Hepatocyte (in vitro differentiated cells): ENCODE measurements at places on chromosomes 6 and 20. TPM values are rescaled to one million over a fixed set of nuclear protein-coding genes. Genes with fewer than 3 reads are reported as not detected.

Gene MDFI
- polyA plus RNA-seq, result 28.2 and 45.2 TPM in 2 replicates

DNA sequence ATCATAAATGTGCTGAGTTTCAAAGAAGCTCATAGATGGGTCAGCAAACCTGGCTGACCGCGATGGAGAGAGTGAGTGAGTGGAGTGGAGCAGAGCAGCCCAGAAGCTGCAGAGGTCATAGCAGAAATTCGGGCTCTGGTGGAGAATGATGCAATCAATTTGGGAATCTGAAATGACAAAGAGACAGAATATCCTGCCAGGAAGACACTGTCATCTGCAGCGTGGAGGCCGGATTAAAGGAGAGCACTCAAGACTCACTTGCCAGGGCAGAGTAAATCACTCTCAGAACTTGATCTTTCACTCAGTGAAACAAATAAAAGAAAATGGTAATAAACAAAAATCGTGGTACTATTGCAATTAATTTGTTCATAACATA is 109.6 kb upstream of the RREB1 start:
- no peak for DNase-seq

Gene BHLHE23
- polyA plus RNA-seq, result not detected in 2 replicates

Gene SIRT5
- polyA plus RNA-seq, result 8.5 and 8.6 TPM in 2 replicates

Gene ANKRD60
- not detected in 2 replicates for polyA plus RNA-seq

- DNase-seq, result no peak
Observed at GRCh38 chr6:160510199-160510598, 153.9 kb downstream of the LPA start.

DNA sequence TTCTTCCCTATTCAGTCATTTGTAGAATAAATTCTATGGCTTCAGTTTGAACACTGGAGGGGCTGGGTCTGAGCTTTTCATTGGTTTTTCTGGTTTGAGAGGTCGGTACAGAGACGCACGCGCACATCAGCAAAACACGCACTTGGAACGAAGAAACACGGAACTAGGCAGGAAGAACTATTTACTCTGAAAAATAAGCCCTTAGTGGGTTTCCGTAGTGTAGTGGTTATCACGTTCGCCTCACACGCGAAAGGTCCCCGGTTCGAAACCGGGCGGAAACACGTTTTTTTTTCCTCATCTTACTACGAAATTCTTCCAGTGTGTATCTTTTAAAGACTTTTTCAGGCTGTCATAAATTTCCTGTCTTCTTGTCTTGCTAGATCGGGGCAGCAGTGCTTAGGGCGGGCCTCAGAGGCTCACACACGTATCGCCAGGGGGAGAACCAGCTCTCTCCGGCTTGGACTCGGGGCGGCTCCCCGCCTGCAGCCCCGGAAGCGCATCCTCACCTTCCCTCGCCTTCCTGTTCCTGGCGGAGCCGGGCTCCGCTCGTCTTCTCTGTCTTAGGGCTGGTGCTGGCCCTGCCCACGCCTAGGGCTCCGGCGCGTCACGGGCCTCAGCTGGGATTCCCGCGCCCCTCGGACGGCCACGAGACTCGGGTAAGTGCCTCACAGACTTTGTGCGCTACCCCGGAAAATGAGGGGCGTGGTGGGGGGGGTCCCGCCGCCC is at the start of gene HMGN4:
TSS of gene HMGN4 (plus strand) at position 521 of the 726 bp plus-strand sequence. CDS start 6,841 bp downstream, outside the sequence.
- DNase-seq, result peak; percentile 93

DNA sequence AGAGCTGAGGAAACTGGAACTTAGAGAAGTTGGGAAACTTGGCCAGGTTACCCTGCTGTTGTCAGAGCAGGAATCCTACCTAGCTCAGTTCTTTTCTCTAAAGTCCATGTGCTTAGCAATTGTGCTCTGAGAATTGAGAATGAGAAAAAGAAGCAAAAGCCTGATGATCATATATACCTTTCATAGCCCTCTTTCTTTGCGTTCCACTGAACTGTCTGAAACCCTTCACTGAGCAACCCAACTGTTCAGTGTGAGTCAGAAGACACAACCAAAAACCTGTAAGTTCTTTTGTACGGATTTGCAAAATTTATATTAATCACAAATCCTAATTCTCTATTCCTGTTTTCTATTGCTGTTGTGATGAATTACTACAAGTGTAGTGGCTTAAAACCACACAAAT is 80.6 kb downstream of the PHF3 start:
- DNase-seq, result no peak

Gene CST5
- polyA plus RNA-seq, result 0.68 TPM in 1 of 2 replicates, not detected in the other

Gene NMBR
- 0.22 TPM in 1 of 2 replicates, not detected in the other for polyA plus RNA-seq

Gene UCKL1
- 52.2 and 62.9 TPM in 2 replicates for polyA plus RNA-seq

Gene TAGAP
- polyA plus RNA-seq, result 1.9 and 2.9 TPM in 2 replicates

Gene MBOAT1
- polyA plus RNA-seq, result 0.74 and 3.8 TPM in 2 replicates

DNA sequence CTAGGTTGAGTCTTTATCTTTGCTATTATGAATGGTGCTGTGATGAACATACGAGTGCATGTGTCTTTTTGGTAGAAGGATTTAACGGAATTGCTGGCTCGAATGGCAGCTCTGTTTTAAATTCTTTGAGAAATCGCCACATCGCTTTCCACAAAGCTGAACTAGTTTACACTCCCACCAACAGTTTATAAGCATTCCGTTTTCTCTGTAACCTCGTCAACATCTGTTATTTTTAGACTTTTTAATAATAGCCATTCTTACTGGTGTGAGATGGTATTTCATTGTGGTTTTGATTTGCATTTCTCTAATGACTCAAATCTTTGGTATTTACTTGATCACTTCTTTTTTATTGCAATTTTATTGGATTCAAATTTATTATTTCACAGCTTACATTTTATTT is 117.4 kb upstream of the HDGFL1 start:
- no peak for DNase-seq

Gene GRM4
- polyA plus RNA-seq, result not detected in 2 replicates

Gene LY6G6C
- polyA plus RNA-seq, result 0.30 and 0.39 TPM in 2 replicates

Gene APCDD1L
- 0.07 TPM in 1 of 2 replicates, not detected in the other for polyA plus RNA-seq

Gene PNLDC1
- polyA plus RNA-seq, result 0.11 TPM in 1 of 2 replicates, not detected in the other

Gene SMOC2
- polyA plus RNA-seq, result 77.6 and 88.7 TPM in 2 replicates

Gene TRIM15
- polyA plus RNA-seq, result 1.2 and 1.5 TPM in 2 replicates

GRCh38 chr20:34750484-34750883 is 46.3 kb downstream of the TP53INP2 start:
- no peak for DNase-seq

DNA sequence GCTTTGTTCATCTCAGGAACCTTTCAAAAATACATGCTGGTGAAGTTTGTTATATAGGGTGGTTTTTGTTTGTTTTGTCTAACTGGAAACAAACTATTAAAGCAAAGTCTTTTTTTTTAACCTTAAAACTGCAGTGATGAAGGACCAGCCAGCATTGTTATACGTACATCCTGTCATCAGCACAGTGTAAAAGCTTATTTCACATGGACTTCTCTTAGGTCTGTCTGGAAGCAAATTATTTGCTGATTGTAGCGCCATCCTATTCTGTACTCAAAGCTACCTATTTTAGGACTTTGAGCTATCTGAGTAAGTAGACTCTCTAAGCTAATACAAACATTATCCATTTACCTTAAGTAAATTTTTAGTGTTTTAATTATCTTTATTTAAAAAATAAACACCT is 61.7 kb downstream of the SNX9 start:
- no peak for DNase-seq

DNA sequence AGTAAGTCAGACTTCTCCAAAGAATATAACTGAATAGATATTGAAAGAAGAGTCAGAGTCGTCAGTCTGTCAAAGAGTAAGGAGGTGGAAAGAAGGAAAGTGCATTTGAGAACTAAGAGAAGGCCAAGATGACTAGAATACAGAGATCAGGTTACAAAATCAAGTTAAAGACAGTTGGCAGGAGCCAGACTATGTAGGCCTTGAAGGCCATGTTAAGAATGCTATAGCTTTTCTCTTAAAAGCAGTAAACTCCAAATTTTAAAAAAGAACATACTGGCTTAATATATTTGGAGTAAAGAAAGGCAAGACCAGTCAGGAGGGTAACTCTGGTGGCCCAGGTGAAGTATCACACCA is 68.8 kb downstream of the IBTK start:
- no peak for DNase-seq

- no peak for DNase-seq
Observed at GRCh38 chr6:68722891-68723527, 87.9 kb downstream of the ADGRB3 start.

- no peak for DNase-seq
Observed at GRCh38 chr6:135479601-135480000, 17.9 kb downstream of the AHI1 start.

DNA sequence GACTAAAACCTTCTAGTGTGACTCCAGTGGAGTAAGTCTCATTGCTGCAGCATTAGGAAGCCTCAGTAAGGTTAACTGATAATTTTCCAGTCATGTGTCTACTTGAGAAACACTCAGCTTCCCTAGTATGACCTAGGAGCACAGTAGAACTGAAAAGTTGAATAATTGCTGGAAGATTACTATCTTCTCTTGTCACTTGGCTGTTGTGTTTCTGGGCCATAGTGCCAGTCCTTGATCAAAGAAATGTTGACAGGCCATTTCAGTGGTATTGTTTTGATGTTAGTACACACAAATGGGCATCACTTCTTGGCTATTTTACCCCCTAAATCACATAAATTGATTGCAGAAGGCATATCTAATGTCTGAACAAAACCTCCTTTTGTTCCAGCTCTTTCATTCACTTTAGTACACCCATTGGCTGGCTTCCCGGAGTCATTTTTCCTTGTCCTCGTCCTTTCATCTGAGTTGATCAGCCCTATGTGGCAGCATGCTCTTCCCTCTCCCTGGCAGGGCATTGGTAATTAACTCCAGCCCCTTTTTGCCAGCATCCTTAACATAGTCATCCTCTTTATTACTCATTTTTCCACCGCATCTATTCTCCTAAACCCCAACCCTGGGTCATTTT is 6.0 kb downstream of the ENPP3 start:
- DNase-seq, result no peak

GRCh38 chr6:168016176-168016620 is 18.7 kb downstream of the KIF25 start:
- no peak for DNase-seq
